Activated T-helper 1 cell treated with anti-CD3 and anti-CD28 coated beads, Interleukin-2, amount 50 U/mL, for 16 hours (primary cell): ENCODE measurements at places on chromosomes 6 and 20.

GRCh38 chr20:50417023-50417329 lies 93.2 kb upstream of the PTPN1 start:
- no peak for DNase-seq

DNA sequence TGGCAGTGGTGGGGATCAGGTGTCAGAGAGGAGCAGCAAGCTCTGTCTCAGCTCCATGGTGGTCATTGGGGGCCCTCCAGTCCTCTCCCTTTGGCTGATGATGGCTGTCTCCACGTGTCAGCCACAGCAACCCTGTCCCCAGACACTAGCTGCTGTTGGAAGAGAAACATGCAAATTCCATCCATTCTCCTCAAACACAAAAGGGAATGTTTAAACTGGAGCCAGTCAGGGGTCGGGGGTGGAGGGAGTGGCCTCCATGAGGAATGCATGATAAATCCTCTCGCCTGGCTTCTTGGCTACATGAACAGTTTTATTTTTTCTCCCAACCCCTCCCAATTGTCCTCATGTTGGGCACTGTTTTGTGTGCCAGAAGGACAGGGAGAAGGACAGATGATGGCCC lies 86.4 kb downstream of the EDN3 start:
- DNase-seq: no peak

- DNase-seq: no peak
These were observed 42.0 kb upstream of the LY86 start for GRCh38 chr6:6546318-6547109.

- no peak for DNase-seq
These were observed 68.5 kb downstream of the CNKSR3 start for GRCh38 chr6:154441995-154442310.

DNA sequence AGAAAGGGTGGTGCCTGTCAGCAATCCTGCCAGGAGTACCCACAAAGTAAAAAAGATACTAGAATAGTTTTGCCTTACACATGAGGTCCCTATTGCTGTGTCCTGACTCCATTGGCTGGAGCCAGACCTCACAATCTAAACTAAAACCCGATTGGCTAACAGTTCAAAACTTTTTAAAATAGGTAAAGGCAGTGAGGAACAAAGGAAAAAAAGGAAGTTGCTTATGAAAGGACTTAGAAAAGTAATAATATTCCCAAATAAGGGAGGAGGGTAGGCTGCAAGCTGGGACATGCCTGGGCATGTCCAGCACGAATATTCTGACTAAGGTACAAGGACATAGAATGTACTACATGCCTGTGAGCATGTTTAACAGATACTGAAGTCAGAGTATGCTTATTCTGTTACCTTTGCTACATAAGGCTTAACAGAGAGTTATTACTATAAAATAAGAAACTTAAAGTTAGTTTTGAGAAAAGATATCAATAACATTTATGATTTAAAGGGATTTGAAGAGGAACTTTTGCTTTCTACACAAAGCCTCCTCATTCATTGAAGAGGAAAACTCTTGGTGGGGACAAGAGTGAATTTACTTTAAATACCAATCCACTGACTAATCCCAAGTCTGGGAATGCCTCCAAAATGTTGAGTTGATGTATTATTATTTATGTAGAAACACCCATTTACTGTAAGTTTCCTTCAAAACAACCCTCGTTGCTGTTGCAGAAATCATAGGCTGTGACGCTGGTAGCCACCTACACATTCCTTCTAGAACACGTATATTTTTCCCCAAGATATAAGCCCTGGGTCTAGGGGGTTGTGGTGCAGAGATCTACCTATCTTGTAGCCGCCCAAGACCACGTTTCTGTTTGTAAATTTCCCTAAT lies 8.2 kb upstream of the MTHFD1L start:
- DNase-seq: no peak

GRCh38 chr6:18330548-18331081 lies 56.5 kb upstream of the RNF144B start:
- DNase-seq: no peak

GRCh38 chr20:21049305-21049828 lies 56.8 kb downstream of the LINC00237 start:
- no peak for DNase-seq

GRCh38 chr20:460707-461106 lies 1.6 kb downstream of the TBC1D20 start:
- DNase-seq: no peak

DNA sequence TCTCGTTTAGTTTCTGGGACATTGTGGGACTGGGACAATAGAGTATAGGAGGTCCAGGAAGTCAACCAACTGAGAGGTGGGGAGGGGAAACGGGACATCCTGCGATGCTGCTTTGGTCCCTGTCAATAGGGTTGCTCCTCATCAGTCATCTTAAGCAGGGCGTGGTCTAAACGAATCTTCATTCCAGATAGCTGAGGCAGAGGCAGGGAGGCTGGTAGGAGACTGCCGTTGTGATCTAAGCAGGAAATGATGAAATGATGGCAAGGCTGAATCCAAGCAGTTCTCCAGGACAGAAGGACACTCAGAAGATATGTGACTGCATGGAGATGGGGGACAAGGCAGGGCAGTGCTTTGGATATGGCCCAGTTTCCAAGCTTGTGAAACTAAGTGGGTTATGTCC lies 953.4 kb downstream of the KIF16B start:
- no peak for DNase-seq

DNA sequence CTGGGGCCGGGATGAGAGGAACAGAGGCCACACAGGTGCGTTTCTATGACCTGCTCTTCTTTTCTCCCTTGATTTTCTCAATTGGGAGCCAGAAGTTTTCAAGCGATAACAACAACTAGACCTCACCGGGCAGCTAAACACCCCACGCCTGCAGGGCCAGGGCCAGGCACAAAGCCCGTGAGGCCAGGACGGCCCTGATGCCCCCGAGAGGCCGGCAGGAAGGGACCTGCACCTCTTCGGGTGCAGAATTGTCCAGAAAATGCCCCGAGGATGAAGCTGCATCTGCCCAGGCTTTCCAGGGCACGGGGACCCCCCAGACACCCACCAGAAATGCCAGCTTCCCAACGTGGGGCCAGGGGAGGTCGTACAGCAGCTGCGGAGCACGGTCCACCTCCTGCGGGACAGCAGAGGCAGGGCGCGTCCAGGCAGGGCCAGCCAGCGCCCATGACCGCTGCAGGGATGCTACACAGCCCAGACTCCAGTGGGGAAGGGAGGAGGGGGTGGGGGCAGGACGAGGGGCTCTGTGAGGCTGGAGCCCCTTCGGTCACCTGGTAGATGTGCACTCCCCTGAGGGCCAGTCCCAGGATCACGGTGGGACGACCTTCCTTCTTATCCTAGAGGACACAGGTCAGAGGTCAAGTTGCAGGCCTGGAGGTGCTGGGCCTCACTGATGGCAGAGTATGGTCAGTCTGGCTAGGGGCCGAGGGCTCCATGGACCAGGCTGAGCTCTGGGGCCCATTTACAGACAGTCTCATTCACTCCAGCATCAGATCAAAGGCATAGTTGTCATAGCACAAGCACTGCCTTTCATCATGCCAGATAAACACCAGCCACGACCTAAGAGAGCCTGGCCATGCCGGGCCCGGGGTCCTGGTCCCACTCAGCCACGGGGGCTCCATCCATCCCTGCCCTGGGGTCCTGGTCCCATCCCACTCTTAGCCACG lies 16.4 kb downstream of the FRMD1 start:
- no peak for DNase-seq

DNA sequence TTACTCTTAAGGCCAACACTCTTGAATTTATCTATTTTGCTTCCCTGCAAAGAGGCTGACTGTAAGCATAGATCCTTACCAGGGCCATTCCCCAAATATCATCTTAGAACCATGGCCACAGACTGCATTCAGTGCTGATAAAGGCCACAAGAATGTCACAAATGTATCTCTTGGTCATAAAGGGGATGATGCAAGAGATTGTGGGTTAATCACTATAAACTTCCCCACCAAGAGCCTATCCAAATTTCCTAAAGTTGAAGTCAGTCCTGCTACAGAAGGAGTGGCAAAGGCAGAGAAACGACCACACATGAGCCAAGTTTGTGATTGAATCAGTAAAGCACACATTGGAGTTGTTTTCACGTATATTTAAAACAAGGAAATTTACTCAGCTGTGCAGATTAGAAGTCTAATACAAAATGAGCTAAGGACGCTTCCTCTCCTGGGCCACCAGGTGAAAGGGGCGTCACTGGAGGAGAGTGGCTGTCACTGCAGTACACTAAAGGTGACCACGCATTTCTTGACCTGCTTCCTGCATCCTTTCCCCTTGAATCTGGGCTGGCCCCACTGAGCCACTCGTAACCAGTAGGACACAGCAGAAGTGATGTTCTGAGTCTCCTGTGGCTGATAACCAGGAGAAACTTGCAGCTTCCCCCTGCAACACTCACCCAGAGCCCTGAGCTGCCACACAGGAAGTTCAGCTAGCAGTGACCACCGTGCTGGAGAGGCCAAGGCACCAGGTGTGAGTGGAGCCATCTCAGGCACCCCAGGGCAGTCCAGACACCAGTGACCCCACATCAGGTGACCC lies 181.9 kb downstream of the SYNDIG1 start:
- DNase-seq: no peak

DNA sequence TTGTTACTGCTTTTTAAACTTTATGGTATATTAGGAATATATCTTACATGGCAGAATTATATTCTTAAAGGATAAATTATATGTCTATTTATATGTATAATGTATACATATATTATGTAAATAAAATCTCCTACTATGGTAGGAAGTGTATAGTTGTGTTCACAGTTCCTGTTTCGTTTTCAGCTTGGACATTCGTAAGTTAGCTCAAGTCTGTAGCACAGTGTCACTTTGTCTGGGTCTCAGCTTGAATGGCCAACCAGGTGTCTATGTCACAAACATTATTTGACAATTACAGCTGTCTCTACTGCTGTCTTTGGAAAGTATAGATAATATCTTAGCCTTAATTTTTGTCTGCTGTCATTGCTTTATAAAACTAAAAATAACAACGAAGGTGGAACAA lies 303.9 kb downstream of the CDKAL1 start:
- DNase-seq: no peak

GRCh38 chr6:98124171-98124570 lies 710.2 kb upstream of the POU3F2 start:
- DNase-seq: no peak

- DNase-seq: no peak
These were observed 831.0 kb downstream of the TFAP2A start for GRCh38 chr6:9583753-9584352.

GRCh38 chr6:113141901-113142300 lies 715.2 kb upstream of the MARCKS start:
- no peak for DNase-seq

DNA sequence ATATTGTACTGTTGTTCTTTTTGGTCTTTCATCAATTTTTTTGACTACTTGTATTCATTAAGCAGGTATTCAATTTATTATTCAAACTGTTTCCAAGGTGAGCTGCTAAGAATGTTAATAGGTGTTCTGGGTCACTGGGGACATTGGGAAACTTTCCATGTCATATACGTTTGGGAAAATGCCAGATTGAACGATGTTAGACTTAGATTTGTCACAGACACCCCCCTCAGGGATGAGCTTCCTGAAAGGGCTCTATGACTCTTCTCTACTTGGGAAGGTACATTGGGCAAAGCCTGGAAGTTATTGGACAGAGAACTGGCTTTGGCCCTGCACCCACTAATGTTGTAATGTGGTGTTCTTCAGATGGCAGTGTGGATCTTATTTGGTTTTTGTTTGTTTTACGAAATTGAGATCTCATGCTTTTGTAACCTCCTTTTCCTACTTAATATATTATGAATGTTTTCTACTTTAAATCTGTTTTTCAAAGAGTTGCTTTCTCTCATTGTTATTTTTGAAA lies 42.1 kb downstream of the PLCB4 start:
- no peak for DNase-seq

DNA sequence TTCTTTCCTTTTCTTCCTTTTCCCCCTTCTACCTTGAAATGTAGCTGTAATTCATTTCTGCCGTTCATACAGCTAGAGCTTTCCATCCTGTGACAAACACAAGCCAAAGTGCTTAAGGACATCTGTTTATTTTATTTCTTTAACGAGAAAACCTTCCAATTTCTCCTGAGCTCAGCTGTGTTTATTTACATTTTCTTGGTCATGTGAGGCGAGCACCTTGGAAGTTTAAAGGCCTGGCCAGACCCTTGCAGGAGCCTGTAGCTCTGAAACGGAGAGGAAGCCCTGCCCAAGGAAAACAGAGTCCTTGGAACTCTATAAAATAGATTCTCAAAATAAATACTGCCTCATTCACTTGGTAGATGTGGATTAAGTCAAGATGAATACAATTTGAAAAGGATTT lies 223.1 kb downstream of the EYA2 start:
- DNase-seq: no peak

DNA sequence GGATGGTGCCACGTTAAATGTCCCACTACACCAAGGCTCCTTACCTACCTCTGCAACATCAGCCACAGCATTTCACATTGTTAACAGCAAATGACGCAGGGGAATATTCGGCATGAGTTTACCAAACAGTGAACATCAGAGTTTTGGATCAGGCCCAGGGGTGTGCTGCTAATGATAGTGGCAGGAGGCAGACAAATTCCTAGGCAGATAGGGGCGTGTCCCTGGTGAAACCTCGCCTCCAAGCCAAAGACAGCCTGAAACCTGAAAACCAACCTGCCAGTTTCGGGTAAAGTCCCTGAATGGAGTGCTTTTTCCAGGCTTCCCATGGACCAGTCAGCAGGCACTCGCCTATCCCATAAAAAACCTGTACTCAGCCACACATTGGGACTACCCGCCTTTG lies 133.6 kb downstream of the SH3BGRL2 start:
- no peak for DNase-seq

DNA sequence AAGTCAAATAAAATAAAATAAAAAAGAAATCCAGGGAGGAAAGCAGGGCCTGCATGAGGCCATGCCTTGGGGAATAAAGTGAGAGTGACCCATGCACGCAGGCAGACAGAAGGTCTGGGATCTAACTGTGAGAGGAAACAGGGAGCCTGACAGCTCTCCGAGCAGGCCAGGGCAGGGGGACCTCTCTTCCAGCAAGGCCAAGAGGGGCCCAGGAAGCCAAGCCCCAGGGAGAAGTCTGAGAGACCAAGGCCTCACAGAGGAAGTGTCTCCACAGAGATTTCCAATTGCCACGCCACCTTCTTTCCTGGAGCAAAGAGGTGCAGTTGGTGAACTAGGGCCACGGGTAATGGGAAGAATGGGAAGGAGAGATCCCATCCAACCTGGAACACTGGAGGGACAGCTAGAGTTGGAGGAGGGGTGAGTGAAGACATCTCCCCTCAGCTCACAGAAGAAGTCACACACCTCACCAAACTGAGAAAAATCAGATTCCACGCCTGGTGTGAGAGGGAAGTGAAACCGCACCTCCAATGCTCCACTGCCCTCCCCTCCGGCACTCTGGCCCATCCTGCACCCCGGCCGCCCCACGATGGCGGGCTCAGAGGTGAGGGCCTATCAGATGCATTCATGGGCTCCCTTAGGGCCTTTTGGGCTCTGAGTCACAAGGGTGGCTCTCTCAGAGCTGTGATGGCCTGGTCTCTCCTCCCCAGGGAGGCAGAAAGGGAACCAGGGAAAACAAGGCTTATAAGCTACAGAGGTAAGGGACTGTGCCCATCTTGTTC lies 25.1 kb upstream of the TAF8 start:
- DNase-seq: no peak

GRCh38 chr6:124463271-124463670 lies 499.0 kb upstream of the RNF217 start:
- no peak for DNase-seq

- no peak for DNase-seq
These were observed 42.9 kb downstream of the UQCC1 start for GRCh38 chr20:35368666-35369423.

GRCh38 chr20:4014031-4014474 lies 1.3 kb downstream of the RNF24 start:
- DNase-seq: no peak

GRCh38 chr20:49320460-49320859 lies 42.6 kb upstream of the ZNFX1 start:
- no peak for DNase-seq
